Stimulated activated CD4-positive, alpha-beta T cell treated with anti-CD3 and anti-CD28 coated beads, Interleukin-15, amount 100 ng/mL, for 1 hour (primary cell): ENCODE measurements at places on chromosomes 12 and 14.

DNA sequence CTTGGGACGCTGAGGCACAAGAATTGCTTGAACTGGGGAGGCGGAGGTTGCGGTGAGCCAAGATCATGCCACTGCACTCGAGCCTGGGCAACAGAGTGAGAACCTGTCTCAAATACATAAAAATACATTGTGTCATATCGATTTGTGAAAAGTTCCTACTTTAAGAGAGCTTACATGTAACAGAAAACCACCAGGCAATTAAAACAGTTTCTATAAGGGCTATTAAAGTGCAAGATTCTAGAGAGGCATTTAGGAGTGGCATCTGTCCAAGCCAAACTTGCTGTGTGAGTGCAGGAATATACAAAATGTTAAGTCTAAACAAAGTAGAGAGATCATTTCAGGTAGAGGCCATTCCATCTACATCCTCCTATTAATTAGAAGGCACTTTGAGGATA lies 1.7 kb upstream of the NEK9 start:
- DNase-seq = no peak

DNA sequence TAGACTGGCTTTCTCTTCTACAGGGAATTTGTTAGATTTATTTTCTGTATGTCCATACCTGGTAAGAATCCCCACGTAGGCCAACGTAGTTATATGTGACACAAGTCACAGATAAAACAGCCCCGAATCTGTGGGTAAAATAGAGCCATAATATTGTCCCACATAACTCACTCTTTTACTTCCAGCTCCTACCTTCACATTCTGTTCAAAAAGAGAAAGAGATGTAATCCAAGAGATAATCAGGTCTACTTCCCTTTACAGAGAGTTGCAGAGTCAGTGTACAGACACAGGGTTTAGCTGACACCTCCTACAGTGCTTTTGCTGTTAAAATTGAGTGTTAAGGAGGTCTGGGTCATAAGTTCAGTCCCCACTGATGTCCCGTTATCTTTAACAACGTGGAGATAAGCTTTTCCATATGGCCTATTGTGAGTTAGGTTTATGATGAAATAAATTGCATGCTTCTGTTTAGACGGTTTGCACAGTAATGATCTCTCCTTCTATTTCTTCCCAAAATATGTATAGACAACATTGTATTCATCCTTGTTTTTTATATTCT lies 446.5 kb downstream of the ADAMTS20 start:
- no peak for DNase-seq

- no peak for DNase-seq
These were observed 538 bp upstream of the TIGAR start for GRCh38 chr12:4320497-4320852.

- no peak for DNase-seq
These were observed 1.8 kb downstream of the LYSET start for GRCh38 chr14:93186956-93187355.
